Occipital lobe (tissue), 3 donors: ENCODE measurements at places on chromosomes 1 and 21.

DNA sequence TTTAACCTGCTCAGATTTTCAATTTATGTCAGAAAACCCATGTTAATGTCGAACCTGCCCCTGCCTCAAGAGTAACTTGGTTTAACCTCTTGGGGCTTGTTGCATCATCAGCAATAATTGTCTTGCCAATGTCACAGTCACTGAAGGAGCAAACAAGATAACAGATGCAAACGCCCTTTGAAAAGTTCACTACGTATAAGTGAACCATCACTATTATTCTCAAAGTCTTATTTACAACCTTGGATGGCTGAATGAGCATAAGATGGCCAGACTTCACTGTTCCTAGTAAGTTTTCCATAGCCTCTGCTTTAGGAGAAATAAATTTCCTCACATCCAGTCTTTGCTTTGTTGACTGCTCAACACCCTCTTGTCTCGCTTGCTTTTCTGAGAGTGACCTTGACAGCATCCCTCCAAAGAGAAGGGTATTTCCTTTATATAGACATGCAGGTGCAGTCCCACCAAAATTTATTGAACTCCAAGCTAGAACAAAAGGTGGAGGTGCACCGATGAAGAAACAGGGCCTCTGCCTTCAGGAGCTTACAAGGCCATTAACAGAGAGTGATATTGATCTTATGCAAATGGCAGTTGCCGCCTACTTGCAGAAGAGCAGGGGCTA lies 749 bp upstream of the LRIG2 start:
- DNase-seq = no peak

DNA sequence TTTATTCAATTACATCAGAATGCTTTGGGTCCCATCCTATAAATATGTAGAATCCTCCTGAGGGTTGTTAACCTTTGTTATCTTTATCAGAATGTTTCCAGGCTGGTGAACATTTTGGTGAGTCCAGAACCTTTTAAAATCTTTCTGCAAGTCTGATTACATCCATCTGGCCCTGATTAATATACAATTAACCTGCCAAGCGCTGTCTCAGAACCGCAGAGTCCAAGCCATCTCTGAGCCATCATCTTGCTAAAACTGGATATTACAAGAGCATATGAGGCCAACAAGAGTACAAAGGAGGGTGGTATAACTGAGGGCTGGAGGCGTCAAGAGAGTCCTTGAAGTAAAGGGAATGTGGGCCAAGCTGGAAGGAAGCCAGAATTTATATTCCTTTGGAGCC lies 88.6 kb upstream of the ZC3H11B start:
- no peak for DNase-seq

GRCh38 chr1:43932786-43933385 lies 715 bp upstream of the ARTN start:
- no peak for DNase-seq

- DNase-seq = no peak
Measured at GRCh38 chr1:206826394-206826793, 39.0 kb upstream of the IL20 start.

- DNase-seq = peak; percentile 26
Measured at GRCh38 chr1:3441410-3441847, 13.0 kb upstream of the ARHGEF16 start.

- DNase-seq = no peak
Measured at GRCh38 chr1:49060766-49061165, 284.1 kb upstream of the BEND5 start.

DNA sequence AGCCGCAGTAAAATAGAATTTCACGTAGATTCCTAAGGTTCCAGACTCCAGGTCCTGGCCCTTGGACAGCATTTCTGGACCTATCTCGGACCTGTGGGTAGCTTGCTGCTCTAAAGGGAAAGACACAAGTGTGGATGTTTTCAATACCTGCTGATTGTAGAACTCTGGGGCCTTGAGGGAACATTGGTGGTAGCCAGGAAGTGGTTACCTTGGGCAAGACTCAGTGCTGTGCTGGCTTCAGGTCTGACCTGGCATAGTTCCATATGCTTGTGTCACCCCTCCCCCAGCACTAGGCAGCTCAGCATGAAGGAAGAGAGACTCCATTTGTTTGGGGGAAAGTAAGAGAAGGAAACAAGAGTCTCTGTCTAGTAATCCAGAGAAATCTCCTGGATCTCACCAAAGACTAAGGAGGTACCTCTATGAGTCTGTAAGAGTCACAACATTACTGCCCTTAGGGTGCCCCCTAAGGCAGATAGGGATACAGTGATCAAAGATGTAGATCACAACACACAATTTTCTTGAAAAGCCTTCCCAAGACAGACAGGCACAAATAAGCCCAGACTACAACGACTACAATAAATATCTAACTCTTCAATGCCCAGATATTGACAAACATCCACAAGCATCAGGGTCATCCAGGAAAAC lies 398.8 kb downstream of the TGFB2 start:
- no peak for DNase-seq
